ENCODE measurements at places on chromosomes 12 and 14. TPM values are rescaled to one million over a fixed set of nuclear protein-coding genes. Genes with fewer than 3 reads are reported as not detected.

P2RX2 gene
- 0.35 TPM for total RNA-seq

RNASE4 gene
- total RNA-seq = 73.1 TPM

HECTD1 gene
- total RNA-seq = 175 TPM

TMEM52B gene
- total RNA-seq = not detected

LRRC10 gene
- total RNA-seq = not detected

NOVA1 gene
- not detected for total RNA-seq

CLEC4D gene
- total RNA-seq = 0.12 TPM

DTD2 gene
- total RNA-seq = 32.0 TPM

PTPRO gene
- 0.76 TPM for total RNA-seq

RERGL gene
- 4.4 TPM for total RNA-seq

AQP2 gene
- not detected for total RNA-seq

ATF7 gene
- total RNA-seq = 17.8 TPM

KRT73 gene
- not detected for total RNA-seq

SRRM4 gene
- total RNA-seq = not detected

ERG28 gene
- 16.9 TPM for total RNA-seq

HOXC6 gene
- total RNA-seq = 1.1 TPM

ADGRD1 gene
- total RNA-seq = 28.2 TPM

PHC1 gene
- total RNA-seq = 21.7 TPM

GPHB5 gene
- total RNA-seq = not detected

CSRP2 gene
- 57.6 TPM for total RNA-seq

DNM1L gene
- 54.6 TPM for total RNA-seq

BIN2 gene
- total RNA-seq = 2.8 TPM

HHIPL1 gene
- total RNA-seq = 0.22 TPM

OTUB2 gene
- total RNA-seq = 9.4 TPM

ATL1 gene
- 3.3 TPM for total RNA-seq

IL25 gene
- total RNA-seq = not detected

CLEC6A gene
- total RNA-seq = not detected
